ENCODE measurements at places on chromosomes 13 and 19.

GRCh38 chr19:33800012-33800680 is 3.5 kb downstream of the KCTD15 start:
- no peak for DNase-seq

DNA sequence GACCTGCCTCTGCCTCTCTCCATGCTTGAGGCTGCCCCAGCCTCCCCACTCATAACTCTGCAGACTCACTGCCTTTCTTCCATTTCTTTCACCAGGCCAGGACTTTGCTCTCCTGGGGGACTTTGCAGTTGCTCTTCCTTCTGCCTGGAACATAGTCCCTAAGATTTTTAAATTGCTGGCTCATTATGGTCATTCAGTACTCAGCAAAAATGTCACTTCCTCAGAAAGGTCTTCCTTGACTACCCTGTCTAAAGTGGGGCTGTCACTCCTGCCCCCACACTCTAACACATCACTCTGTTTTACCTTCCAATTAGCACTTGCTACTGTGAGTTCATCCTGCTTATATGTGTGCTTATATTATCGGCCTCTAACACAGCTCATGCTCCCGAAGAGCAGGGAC is 618.2 kb downstream of the UQCRFS1 start:
- no peak for DNase-seq

DNA sequence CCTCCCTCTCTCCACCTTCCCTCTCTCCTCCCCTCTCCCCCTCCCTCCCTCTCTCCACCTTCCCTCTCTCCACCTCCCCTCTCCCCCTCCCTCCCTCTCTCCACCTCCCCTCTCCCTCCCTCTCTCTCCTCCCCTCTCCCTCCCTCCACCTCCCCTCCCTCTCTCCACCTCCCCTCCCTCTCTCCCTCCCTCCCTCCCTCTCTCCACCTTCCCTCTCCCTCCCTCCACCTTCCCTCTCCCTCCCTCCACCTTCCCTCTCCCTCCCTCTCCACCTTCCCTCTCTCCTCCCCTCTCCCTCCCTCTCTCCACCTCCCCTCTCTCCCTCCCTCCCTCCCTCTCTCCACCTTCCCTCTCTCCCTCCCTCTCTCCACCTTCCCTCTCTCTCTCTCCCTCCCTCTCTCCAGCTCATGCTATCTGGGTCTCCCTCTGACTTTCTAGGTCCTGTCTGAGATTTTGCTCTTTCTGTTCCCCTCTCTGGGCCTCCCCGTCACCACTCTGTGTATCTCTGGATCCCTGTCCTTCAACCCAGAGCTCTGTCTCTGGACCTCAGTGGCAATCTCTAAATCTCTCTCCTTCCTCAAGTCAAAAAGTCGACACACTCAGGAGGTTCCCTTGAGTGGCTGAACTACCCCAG is 3.5 kb upstream of the CNOT3 start:
- DNase-seq, result no peak

DNA sequence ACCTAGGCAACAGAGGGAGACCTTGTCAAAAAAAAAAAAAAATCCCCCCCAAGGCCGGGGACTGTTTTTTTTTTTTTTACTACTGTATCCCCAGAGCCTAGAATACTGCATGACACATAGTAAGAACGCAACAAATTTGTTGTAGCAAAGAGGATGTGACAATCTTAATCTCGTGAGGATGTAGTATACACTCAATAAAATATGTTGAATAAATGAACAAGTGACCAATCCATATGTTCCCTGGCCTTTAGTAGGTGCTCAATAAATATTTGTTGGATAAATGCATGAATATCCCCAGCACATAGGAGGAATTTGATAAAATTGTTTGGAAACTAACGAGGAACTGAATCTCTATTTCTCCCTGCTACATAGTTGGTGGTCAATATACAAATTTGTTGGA is 75.7 kb downstream of the MAP4K1 start:
- no peak for DNase-seq

DNA sequence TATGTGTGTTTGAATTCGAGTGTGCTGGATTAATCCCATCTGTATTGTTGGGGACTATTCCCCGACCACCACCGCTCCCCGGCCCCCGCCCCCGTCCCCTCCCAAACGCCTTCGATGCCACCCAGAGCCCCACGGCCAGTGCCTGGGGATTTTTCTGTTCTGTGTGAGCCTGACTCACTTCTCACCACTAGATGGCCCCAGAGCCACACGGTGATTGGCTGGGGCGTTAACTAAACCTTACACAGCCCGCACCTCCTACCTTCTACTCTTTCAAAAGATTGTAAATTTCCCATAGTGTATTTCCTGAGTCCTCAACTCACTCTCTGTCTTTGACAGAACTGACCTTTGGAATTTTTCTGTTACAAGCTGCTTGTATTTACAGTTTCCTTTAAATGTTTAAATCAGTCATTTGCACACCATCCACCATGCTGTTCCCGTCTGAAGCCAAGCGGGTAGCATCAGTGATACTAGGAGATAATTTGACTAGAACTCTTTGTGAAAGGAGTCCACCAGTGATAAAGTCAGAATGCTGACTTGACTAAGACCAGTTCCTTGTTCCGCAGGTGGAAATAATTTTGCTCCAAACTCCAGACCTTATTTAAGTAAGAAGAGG is 61.4 kb downstream of the RFX2 start:
- DNase-seq, result peak; percentile 72

DNA sequence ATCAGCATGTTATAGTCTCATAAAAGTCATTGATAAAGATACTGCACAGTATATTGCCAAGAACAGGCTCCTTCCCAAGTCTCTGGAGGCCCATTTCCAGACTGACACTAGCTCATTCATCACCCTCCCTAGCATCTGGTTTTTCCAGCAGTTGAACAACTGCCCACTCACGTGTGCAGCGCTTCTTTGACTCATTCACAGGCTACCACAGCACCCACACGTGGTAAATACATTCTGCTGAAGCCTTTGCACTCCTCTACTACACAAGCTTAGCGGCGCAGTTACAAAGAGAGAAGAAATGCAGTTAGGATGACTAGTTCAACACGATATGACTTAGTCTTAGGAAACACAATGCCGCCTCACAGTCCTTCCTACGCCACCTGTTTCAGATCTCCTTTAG is 87.7 kb downstream of the DOCK9 start:
- DNase-seq, result no peak

- no peak for DNase-seq
These were observed 27.6 kb upstream of the GTF2F2 start for GRCh38 chr13:45092663-45093062.

DNA sequence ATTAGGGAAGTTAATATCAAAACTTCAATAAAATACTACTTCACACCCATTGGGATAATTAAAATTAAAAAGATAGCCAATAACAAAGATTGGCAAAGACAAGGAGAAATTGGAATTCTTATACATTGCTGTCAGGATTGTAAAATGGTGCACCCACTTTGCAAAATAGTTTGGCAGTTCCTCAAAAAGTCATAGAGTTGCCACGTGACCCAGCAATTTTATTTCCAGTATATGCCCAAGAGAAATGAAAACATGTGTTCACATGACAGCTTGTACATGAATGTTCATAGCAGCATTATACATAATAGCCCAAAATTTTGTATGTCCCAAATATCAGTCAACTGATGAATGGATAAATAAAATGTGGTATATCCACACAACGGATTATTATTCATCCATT is 3.3 kb downstream of the MBD3L1 start:
- no peak for DNase-seq

DNA sequence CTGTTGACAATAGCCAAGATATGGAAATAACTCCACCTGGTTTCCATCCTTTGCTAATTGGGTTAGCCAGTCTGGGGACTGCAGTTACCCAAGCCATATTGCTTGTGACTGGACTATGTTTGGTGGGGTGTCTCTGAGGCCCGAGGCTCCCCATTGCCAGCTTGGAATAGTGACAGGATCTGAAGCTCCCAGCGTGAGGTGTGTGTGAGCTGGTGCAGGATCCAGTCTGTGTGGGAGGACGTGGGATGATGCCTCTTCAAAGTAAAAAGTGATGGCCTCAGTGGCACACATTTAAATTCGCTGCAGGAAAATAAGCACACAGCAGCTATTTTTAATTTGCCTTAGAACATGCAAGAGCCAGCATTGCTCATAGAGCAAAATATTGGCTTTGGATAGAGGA is 75.0 kb downstream of the TEX26 start:
- DNase-seq, result no peak

DNA sequence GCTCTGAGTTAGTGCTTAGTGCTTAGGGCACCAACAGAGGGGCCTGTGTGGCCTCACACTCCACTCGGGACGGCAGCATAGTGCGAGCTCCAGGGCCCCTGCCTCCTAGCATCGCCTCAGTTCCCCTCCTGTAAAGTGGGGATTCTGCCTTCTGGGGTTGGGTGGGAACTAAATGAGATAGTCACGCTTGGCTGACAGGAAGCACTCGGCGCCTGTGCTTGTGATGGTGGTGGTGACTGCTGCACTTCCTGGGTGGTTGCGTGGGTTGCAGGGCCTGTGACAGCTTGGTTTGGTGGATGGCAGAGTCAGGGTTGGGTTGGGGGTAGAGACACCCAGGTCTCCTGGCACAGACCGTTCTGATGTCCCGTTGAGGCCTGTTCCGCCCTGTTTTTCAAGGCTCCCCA is 7.7 kb downstream of the PLEKHF1 start:
- peak; percentile 77 for DNase-seq

DNA sequence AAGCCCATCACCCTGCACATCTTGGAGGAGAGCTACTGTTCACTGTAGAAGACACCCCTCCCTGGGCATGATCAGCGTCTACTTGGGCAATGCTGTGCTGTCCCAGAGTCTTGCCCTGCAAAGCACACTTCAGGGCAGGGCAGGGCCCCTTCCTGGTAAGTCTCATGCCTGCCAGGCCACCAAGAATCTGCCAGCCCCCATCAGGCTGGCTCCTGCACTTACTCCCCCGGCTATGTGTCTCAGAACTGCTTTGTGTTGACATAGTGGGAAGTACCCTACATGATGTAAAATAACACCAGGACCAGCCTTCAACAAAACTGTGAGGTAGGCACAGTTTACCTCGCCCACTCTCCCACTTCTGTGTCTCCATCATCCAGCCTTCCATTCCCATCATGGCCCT is 27.8 kb upstream of the ATP12A start:
- DNase-seq, result no peak

- DNase-seq, result no peak
These were observed 37.4 kb upstream of the RCBTB2 start for GRCh38 chr13:48570216-48570828.

DNA sequence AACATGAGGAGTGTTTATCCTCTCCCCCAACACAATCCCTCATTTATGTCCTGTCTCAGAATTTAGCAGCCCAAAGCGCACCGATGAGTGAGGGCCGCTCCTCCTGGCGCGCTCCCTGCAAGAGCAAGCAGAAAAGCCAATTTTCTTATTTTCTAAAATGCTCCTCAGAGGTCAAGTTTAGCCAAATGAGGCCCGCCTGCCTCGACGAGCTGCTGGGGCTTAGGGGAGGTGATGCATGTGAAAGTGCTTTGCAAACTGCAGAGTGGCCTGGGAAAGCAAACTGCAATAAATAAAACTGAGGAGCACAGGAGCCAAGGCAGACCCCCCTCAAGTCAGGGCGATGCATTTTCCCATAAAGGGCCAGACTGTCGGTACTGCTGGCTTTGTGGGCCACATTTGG is 29.0 kb downstream of the CAPS start:
- DNase-seq, result no peak

GRCh38 chr13:112975401-112975939 is 6.5 kb downstream of the MCF2L start:
- DNase-seq, result no peak

GRCh38 chr19:45768655-45768983 is 433 bp downstream of the SIX5 start:
- no peak for DNase-seq

GRCh38 chr13:54574791-54575190 is 1546.2 kb downstream of the OLFM4 start:
- no peak for DNase-seq

DNA sequence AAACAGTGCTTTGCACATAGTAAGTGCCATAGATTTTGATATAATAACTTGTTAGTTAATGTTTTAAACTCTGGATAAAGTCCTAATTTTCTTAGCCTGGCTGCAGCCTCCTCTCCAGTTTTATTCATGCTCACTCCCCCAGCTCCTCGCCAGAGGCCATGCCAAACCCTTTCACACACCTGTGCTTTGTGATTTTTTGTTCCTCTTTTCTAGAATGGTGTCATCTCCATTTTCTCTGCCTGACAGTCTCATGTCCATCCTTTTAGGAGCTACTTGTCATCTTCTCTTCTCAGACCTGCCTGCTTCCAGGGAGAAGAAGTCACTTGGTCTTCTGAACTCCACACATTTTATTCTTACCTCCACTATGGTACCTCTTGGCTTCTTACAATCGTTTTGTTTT is 55.8 kb upstream of the SPATA13 start:
- DNase-seq, result no peak

GRCh38 chr19:5822181-5822844 is 17.2 kb downstream of the FUT6 start:
- DNase-seq, result no peak

Measured in stimulated activated CD8-positive, alpha-beta memory T cell treated with anti-CD3 and anti-CD28 coated beads, Interleukin-12 subunit alpha, Interleukin-12 subunit beta, amount 100 ng/mL, for 1 hour (primary cell).